ENCODE measurements at places on chromosomes 16 and 17. TPM values are rescaled to one million over a fixed set of nuclear protein-coding genes. Genes with fewer than 3 reads are reported as not detected.

Gene TBC1D3I
- not detected for total RNA-seq

Gene LASP1
- total RNA-seq, result 281 TPM

Gene MAF
- total RNA-seq, result 3.6 TPM

Gene DHRS7C
- not detected for total RNA-seq

Gene CENPV
- 26.1 TPM for total RNA-seq

Gene KCNJ18
- not detected for total RNA-seq

Gene SCGB1C2
- total RNA-seq, result not detected

Gene CCL16
- not detected for total RNA-seq

Gene GAS7
- 0.89 TPM for total RNA-seq

Gene ZP2
- not detected for total RNA-seq

Gene ZNF785
- 4.8 TPM for total RNA-seq

Gene KRT27
- not detected for total RNA-seq

Gene VASN
- total RNA-seq, result 0.13 TPM

Gene CALB2
- total RNA-seq, result not detected

Gene PRSS36
- total RNA-seq, result 0.25 TPM

Gene KRT40
- not detected for total RNA-seq

Gene ZSCAN10
- total RNA-seq, result not detected

Gene GPT2
- 9.0 TPM for total RNA-seq

Gene CA10
- total RNA-seq, result not detected

Gene C17orf113
- total RNA-seq, result 0.07 TPM

Gene LIG3
- total RNA-seq, result 18.3 TPM

Gene HIGD1B
- total RNA-seq, result not detected

Gene FBXW10
- 0.07 TPM for total RNA-seq

Gene TMUB2
- 27.2 TPM for total RNA-seq

All from mammary microvascular endothelial cell (primary cell).